ENCODE measurements at places on chromosomes 13 and 19.

- DNase-seq = no peak
Observed at GRCh38 chr13:67225252-67226159, 4.6 kb downstream of the PCDH9 start.

DNA sequence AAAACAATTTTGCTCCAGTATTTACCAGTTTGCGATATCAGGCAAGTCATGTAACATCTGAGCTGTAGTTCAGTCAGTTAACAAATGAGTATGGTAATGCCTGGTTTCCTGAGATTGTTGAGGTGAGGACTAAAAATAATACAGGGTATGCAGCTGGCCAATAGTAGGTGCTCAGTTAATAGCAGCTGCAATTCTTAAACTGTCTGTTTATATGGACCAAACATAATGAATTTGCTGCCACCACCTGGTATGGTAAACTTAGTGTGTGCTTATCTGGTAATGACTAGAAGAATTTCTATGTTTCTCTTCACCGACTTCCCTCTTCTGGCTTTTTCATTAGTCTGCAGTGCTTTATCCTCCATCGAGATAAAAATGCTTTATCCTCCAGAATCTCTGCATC is 9.1 kb downstream of the ZMYM2 start:
- DNase-seq = no peak

- DNase-seq = no peak
Observed at GRCh38 chr13:26401578-26402021, 147.7 kb downstream of the CDK8 start.

GRCh38 chr13:92547266-92547665 is 679.3 kb upstream of the GPC6 start:
- DNase-seq = no peak

GRCh38 chr13:78636495-78636894 is 22.5 kb downstream of the OBI1 start:
- no peak for DNase-seq

- DNase-seq = peak; percentile 74
Observed at GRCh38 chr19:42176990-42177685, 40.3 kb downstream of the DEDD2 start.

- no peak for DNase-seq
Observed at GRCh38 chr13:78875792-78876580, 217.0 kb upstream of the OBI1 start.

GRCh38 chr13:43939086-43939485 is 59.4 kb downstream of the LACC1 start:
- no peak for DNase-seq

DNA sequence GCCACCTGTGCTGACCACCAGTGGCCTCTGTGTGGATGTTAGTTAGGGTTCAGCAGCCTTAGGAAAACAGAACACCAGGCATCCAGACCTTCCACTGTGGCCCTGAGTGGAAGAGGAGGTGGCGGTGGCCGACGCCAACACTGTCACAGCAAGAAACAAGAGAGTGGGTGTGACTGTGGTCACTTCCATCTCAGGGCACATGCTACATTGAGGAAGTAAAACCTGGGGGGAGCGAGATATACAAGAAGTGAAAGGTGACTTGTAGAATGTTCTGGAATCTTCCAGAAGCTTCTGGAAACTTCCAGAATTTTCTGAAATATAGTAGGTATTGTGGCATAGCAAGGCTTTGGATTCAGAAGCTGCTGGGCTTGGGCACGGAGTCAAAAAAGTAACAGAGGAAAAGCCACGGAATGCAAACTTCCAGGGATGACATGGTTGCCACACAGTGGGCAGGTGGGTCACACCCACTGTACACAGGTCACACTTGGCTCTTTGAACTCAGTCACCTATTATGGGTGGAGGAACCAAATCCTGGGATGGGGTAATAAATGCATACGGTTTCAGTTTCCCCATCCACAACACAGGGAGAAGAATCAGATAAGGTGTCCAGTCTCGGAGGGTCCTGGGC is 24.3 kb downstream of the GNG7 start:
- no peak for DNase-seq

DNA sequence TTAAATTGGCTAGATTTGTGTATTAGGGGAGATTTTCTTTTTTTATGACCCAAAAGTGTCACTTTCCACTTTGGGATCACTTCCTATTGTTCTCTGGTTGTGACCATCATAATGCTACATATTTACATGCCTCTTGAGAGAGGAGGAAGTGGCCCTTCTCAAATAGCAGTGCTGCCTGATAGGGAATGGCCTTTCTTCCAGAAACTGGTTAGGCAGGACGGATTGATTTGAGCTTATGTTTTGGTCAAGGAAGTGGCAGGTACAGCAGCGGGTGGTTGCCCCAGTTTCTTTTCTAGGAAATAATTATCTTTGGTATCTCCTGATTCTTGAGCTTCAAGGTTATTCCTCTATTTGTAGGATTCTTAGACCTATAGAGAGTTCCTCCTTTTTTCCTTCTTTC is 21.9 kb upstream of the WTIP start:
- DNase-seq = no peak
